Mucosa of descending colon (tissue), 3 donors: ENCODE measurements at places on chromosomes 3 and 15.

- DNase-seq, result no peak
Observed at GRCh38 chr3:16929311-16929710, 44.6 kb downstream of the PLCL2 start.

DNA sequence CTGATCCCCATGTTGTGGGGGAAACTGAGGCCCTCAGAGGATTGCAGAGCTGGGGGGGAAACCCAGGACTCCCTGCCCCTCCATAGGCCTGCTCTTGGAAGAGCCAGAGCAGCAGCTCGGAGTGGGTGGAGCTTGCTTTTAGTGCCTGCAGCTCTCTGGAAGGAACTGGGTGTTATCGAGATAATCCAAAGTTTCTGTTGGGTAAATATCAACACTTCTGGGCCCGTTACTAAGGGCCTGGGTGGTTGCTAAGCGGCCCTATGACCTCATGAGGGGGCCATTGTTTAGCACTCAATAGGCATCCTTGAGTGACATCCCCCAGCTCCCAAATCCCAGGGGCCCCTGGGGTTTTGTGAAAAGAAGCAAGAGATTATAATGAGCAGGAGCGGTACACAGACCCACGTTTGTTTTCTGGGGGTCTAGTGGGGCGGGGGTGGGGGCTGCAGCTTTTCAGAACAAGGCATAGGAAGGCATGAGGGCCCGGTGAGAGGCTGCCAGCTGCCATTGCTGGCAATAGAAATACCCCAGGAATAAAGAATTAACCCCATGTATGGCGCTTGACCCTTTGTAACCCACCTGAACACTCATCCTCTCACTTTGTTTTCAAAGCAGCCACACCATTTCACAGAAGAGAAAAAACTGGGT lies 48.3 kb upstream of the ATP2B2 start:
- DNase-seq, result no peak

- no peak for DNase-seq
Observed at GRCh38 chr15:101206176-101206591, 45.7 kb downstream of the CHSY1 start.

GRCh38 chr3:42116466-42116865 lies 25.3 kb downstream of the TRAK1 start:
- no peak for DNase-seq

DNA sequence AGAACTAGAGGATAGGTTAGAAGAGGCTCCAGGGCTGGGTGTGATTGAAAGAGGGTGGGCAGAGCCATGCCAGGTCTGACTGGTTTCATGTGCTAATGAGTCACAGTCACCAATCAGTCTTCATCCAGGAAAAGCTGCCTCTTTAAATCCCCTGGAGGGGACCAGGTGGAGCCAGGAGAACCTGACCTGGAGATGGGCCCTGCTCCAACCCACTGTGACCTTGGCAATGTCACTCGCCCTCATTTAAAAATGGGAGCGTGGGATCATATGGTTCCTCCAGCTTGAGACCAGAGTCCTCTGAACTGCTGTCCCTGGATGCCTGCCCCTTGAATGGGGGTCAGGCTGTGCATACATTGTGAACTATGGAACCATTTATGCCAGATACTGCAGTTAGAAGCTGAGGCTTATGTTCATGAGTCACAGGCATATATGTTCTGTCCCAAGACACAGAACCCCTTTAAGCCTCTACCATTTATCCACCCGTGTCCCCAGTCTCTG lies 23.0 kb downstream of the HES1 start:
- DNase-seq, result no peak

- no peak for DNase-seq
Observed at GRCh38 chr3:175526609-175527280, 667.6 kb downstream of the NAALADL2 start.

GRCh38 chr3:144237351-144237750 lies 265.7 kb downstream of the DIPK2A start:
- DNase-seq, result no peak

GRCh38 chr15:35810007-35810406 lies 264.0 kb upstream of the DPH6 start:
- DNase-seq, result no peak

DNA sequence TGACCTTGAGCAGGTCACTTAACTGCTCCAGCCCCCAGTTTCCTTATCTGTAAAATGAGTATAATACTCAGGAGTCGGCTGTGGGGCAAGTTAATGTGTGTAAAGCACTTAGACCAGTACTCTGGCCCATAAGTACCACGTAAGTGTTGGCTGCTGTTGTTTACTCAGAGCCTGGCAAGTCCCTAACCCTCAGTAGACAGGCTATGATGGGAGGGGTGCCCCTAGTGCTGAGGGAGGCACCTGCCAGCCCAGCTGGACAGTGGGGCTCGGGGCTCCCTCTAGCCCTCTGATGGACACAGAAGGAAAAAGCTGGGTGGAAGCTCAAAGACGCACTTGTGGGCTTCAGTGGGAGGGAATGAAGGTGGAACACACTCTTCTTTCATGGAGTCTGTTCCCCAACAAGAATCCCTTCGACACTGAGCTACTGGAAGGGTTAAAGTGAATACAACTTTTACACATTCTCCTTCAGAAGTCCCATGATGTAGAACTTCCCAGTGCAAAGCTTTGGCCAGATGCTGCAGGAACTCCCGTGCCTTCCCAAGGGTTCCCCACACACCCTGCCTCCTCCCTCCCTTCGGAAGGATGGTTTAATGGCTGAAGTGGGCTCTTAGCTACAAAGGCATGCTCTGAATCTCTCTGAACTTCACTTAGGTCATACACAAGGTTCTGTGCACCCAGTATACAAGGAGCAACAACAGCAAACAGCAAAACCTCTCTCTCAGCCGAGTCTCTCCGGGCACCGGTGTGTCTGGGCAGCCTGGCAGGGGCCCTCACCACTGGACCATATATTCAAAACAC lies 25.4 kb downstream of the TMEM44 start:
- DNase-seq, result no peak

GRCh38 chr3:147361454-147362420 lies 44.6 kb downstream of the ZIC4 start:
- no peak for DNase-seq

DNA sequence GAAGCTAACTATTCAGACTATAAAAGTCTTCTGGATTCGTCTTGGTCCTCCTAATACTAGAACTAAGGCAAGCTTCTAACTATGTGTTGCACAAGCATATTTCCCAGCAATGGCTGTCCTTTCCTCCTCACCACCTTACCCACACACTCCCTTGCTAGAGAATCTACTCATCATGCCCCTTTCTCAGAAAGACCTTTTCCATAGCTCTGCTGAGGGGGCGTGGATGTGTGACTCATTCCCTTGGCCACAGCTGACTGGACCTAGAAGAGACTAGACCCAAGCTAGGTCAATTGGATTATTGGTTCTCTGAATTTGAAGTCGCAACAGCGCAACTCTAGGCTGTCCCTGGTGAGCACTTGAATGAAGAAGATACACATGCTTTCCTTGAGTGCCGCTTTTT lies 47.1 kb downstream of the ERC2 start:
- no peak for DNase-seq

GRCh38 chr3:167930453-167930852 lies 165.3 kb downstream of the GOLIM4 start:
- DNase-seq, result no peak

GRCh38 chr15:78208887-78209645 lies 25.3 kb downstream of the ACSBG1 start:
- DNase-seq, result no peak

GRCh38 chr3:10915376-10915775 lies 77.2 kb upstream of the SLC6A1 start:
- DNase-seq, result no peak

GRCh38 chr3:135368781-135369180 lies 573.7 kb downstream of the EPHB1 start:
- DNase-seq, result no peak

GRCh38 chr3:157447026-157447694 lies 10.5 kb downstream of the PTX3 start:
- no peak for DNase-seq

GRCh38 chr3:4476496-4476895 lies 9.4 kb upstream of the SUMF1 start:
- DNase-seq, result no peak

- no peak for DNase-seq
Observed at GRCh38 chr3:151976211-151977050, 103.0 kb downstream of the SUCNR1 start.

- no peak for DNase-seq
Observed at GRCh38 chr3:7205535-7205934, 344.6 kb downstream of the GRM7 start.
